ENCODE measurements at places on chromosomes 6 and 20. TPM values are rescaled to one million over a fixed set of nuclear protein-coding genes. Genes with fewer than 3 reads are reported as not detected.

DNA sequence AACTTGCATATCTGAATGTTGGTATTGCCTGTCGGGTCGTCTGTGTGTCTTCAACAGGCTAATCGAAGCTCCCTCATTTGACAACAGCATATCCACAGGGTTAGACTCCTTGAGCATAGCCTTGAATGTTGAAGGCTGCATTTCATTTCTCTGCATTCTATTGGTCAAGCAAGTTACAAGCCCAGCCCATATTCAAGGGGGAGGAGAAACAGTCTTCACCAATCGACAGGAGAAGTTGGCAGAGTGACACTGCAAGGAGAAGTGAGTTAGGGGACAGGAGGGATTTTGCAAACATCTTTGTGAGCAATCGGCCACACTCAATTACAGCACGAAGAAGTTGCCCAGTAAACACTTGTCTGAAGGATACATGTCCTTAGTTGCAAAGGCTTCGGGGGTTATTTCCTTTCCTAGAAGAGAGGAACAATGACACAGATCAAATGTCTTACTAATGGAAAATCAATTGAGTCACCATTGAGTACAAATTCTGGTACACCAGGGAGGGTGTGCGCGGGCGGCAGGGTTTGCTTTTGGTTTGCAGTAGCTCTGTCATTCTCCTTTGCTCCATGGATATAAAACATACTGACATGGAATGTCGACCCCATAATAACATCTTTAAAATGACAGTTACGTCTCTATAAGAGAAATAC lies 60.6 kb upstream of the NT5E start:
- no peaks in the 10 kb centered on the region for H3K36me3 ChIP-seq
- H3K4me1 ChIP-seq = peaks cover 24% of the 10 kb centered on the region
- H3K4me3 ChIP-seq = peak overlapping the region; percentile 9
- DNase-seq = peak; percentile 36
- no peak overlapping the region for H3K27ac ChIP-seq

DNA sequence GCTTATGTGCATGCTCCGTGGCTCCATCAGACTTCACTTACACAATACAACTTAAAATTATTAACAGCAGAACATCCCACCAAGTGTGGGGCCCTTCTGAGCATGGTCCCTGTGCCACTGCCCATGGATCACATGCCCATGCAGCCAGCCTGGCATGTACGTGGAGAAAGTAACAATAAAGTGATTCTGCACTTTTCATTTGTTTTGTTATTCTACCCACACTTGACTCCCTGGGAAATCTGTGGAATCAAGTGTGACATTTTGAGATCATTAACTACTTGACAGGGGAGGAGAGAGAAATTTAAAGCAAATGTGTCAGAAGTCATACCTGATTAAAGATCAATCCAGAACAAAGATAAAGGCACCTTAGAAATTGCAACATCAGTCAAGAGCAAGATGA lies 112.0 kb downstream of the ISM1 start:
- H3K4me1 ChIP-seq = peaks cover 34% of the 10 kb centered on the region
- H3K27ac ChIP-seq = no peak overlapping the region
- H3K27me3 ChIP-seq = no peaks in the 10 kb centered on the region
- H3K36me3 ChIP-seq = peaks cover 3% of the 10 kb centered on the region
- no peak overlapping the region for H3K4me3 ChIP-seq

Gene SLPI
- not detected for total RNA-seq

Gene NT5E
- 6.2 TPM for total RNA-seq

Gene COL11A2
- 3.2 TPM for total RNA-seq

Gene TBXT
- not detected for total RNA-seq

Gene DAAM2
- total RNA-seq = not detected

Data from activated T-cell treated with anti-CD3 and anti-CD28 coated beads, Interleukin-2, amount 50 U/mL, for 72 hours (primary cell).